ENCODE measurements at places on chromosomes 4 and X.
A peak's percentile ranks its signal among the peaks of the same experiment; 100 is the strongest.

DNA sequence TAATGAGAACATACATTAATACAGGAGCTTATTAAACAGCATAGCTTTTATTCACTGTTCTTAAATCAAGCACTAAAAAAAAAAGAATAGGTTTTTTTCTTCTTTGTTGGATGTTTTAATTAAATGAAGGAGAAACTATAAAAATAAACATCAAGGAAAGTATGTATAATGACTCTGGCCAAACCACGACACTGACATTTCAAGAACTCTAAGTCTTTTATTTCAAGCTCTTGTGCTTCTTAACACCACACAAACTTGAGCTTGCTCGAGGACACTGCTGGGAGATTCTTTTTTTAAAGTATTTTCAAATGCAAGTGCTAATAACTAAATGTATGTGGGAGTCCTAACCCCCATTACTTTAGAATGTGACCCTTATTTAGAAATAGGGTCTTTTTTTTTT lies 204.9 kb upstream of the PPARGC1A start:
- DNase-seq = no peak

GRCh38 chr4:182483685-182484084 lies 240.5 kb downstream of the TENM3 start:
- no peak for DNase-seq

DNA sequence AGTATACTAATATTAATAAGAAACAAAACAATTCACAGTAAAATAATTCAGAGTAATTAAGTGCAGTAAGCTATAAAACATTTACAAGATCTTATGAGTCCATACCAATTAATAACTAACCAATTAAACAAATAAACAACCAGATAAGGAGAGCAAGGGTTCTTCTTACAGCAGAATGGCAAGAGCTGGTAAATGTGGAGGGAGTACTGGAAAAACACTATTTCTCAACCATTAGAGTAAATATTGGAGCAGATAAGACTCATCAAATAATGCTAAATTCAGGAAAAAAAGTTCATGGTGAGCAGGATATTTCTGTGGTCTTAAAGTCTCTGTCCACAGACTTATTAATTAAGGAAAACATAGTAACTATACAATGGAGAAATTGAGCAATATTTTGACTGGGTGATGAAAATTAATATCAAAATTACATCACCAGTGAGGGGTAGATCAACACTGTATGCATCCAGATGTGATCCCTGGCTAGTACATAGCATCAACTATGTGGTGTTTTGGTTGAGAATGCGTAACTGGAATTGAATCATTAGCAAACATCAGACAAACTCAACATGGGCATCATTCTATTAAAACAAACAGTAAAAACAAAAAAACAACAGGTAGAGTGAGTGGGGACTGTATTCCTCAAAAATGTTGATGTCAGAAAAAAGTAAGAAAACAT lies 1376.7 kb downstream of the PCDH19 start:
- no peak for DNase-seq

- DNase-seq = peak; percentile 87
Observed at GRCh38 chr4:117084866-117085701, at the start of gene TRAM1L1. TRAM1L1 (minus strand) TSS chr4:117085576; CDS start chr4:117085393, 183 bp downstream.

DNA sequence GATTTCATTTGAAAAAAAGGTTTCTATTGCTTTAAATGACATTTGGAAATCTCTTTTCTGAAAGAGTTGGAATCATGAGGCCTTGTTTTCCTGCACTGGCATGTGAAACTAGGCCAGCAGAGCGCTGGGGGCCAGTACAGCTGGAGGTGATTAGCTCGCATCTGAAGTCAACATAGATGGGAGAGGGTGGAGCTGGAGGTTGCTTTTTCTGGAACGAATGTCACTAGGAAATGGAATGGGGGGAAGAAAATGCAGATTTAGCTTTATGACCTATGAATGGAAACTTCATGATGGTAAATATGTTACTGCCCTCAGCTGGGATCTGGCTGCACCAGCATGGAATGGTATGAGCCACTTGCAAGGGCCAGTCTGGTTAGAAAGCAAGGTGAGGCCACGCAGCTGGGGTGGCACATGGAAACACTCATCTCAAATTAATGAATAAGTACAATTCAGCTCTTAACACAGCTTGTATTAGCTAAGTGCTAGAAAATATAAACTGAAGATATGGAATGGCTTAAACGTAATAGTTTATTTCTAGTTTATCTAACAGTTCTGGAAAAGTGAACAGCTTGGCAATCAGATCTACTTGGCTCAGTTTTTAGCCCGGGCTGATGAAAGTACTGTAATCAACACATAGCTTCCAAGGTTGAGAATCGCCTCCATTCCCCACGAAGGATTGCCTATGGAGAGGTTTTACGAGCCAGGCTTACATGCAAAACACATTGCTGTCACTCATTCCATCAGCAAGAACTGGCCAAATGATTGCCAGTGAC lies 32.5 kb downstream of the SLC10A6 start:
- no peak for DNase-seq

DNA sequence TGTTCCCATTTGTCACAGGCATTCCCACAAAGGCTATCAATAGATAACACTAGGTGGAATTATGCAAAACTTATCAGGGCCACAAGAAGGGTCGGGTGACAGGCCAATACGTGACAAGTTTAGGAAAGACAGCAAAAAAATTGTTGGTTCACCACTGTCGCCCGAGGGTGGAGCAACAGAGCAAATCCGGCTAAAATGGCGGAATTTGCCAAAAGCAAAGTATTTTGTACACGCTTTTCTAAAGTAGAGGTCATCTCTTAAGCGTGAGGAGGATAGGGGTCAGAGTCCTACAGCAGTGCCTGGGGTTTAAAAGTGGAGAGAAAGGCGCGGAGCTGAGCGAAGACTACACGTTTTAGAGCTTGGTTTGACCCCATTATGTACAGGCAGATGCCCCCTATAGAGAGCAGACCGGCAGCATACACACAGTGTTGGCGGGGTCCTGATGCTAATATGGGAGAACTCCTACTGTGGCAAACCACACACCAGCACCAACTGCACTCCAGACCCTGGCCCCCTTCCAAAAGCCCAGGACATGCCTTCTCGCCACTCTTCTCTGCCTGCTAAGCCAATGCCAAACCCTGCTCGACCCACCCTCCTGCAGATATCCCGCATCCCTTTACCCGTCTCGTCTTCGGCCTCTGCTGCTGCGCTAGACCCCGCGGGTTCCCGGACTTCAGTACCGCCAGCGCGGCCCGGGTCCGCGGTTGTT lies 733 bp downstream of the CCNA2 start:
- no peak for DNase-seq

DNA sequence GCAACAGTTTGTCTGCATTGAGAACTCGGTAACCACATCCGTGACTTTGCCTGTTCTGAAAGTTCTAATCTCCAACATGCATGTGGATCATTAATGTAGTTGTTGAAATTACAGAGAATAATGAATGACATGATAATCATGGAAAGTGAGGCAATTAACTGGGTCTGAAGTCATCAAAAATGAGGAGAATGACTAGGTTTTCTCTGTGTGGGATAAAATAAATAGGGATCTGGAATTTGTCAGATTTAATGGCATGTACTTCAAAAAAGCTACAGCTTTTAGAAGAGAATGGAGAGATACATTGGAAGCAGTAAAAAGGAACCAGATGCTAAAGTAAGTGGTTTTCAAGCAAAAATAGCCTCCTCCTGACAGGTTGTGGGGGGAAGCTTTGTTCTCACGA lies 59.3 kb downstream of the AFM start:
- no peak for DNase-seq

GRCh38 chr4:100746141-100746739 lies 228.4 kb upstream of the EMCN start:
- no peak for DNase-seq
